ENCODE measurements at places on chromosomes 3 and 15.

DNA sequence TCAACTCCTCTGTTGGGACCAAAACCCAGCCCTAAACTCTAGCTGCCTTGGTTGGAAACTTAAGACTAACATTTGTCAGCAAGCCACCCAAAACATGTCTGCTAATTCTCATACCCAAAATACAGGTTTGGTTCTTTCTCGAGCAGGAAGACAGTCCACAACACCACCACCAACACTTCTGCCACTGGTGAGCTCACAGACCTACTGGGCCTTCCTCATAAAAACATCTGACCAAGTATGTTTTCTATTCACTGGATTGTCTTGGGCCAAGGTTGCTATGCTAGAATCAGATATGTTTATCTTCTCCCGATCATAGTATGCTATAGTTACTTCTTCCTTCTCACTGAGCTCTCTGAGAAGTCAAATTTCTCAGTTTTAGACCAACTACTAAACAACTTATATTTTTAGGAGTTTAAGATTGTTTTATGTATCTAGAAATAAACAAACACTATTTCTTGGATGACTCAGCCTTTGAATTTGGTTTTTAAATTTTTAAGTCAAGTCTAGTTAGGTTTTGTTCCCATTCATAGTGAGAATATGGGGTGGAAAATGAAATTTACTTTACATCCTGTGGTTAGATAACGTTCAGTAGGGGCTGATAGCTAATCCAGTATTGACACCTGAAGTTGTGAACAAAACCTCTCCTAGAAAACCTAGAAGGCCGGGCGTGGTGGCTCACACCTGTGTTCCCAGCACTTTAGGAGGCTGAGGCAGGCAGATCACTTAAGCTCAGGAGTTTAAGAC lies 360.5 kb downstream of the RSL24D1 start:
- no peak for DNase-seq

GRCh38 chr3:188867691-188868265 lies 304.0 kb upstream of the TPRG1 start:
- no peak for DNase-seq

DNA sequence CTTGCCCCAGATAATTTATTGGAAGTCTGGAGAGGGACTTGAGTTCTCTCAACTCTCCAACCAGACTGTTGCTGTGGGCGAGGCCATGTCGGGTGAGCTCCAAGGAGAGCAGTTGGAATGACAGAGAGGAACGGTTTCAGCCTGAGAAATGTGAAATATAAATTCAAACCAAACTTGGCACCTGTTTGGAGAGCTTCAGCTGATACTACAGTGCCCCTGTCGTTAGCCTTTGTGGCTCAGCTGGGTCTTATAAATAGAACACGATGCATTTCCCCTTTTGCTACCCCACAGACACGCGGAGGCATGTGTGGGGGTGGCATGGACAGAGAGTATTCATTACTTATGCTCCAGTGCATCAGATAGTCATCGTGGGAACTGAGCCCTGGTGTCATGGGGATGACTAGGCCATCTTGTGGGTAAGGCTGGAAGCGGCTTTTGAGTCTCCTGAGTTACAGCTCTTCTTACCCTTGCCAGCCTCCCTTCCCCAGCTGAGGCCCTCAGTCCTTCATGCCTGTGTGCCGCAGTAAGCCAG lies 15.6 kb downstream of the SMAD3 start:
- no peak for DNase-seq

DNA sequence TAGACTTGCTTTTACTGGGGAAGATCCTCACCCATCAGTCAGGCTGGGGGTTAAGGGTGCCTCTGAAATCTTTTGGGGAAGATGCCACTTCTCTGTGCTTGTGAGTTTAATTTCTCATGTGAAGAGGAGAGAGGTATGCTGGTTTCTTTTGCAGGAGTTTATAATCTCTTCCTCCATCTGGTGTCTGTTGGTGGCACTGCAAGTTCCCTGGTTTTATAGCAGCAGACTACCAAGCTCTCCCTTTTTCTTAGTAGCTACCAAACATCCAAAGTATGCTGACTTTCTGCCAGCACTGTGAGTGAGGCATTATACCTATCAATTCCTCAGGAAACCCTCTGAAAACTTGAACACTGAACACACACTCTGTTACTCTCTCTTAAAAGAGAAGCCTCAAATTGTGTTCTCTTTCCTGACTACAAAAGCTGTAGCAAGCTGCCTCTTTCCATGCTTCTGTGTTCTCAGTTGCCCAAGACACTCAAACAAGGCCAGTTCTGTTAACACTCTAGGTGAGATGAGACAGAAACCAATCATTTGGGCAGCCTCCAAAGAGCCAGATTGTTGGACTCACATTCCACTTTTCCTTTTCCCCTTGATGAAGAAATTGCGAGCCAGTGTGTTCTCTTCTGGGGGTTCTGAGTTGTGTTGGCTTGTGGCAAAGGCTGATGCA lies 299.5 kb downstream of the GAP43 start:
- DNase-seq, result no peak

GRCh38 chr3:106457281-106458180 lies 588.7 kb upstream of the CBLB start:
- no peak for DNase-seq

DNA sequence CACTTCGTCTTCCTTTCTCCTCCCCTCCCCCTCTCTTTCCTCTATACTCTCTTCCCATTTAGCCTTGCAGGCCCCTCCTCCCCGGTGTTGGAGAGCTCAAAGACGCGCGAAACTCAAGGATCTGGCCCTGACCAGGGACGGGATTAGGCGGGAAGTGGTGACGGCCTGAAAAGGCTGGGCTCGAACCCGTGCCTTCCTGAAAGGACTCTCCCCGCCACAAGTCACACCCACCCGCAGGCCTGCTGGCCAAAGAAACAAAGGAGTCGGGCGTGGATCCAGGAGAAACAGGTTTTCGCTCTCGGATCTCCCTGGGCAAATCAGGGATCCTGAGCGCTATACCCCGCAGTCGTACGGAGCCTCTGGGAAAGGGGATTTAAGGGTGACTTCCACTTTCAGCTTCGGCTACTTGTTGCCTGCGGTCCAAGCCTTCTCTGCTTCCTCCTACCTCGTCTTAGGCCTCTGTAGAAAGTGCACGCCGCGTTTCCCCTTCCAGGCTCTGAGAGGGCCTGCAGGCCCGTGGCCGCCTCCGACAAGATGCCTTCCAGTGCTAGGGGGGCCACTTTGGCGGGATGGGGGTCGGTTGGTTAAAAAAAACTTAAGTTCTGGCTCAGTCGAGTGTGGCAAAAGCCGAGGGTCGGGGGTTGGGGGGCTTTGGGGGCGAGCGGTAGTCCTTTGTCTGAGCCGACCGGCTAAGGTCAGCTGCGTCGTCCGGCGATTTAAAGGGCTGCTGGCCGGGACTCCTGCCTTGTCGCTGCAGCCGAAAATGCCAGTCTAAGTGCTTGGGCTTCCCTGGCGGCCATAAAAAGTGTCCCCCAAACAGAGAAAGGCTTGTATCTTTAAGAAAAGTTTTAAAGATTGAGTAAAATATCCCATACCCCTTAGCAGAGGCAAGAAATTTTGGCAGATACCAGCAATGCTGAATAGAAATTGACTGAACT lies 8.2 kb downstream of the ZIC4 start:
- no peak for DNase-seq

- DNase-seq, result no peak
Measured at GRCh38 chr15:82799183-82799841, 6.6 kb downstream of the FSD2 start.

DNA sequence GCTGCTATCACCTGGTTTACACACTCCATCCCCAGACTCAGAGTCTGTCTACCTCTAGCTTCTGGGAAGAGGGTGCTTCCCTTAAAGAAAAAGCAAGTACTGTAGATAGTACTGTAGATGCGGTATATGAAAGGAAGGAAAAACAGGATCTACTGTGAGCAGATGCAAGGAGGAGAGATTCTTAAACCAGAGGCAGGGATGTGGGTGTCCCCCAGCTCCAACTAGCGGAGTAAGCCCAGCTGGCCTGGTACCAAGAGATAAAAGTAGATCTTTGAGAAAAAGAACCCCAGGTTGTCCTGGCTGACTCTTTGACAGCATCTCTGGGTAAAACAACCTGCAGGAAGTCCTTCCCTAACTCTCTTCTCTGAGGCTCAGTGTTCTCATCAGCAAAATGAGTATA lies 523.7 kb upstream of the PROK2 start:
- DNase-seq, result no peak

GRCh38 chr15:42707873-42708544 lies 28.9 kb downstream of the CDAN1 start:
- DNase-seq, result no peak

GRCh38 chr3:39491014-39491413 lies 23.5 kb downstream of the MOBP start:
- no peak for DNase-seq

DNA sequence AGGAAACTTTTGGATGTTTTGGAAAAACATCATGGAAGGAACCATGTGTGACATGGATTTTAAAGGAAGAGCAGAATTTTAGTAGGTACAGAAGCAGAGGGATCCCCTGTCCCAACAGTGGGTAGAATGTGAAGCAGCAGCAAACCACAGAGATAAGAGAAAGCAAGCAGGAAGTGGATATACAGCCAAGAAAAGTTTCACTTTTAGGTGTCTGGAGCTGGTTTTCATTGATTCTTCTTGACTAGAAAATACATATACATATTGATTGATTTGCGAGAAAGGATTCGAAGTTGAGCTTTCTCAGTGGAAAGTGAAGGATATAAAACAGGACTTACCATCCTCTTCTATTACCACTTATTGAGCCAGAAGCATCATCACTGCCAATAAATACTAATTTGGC lies 133.5 kb downstream of the KCNMB2 start:
- DNase-seq, result no peak

DNA sequence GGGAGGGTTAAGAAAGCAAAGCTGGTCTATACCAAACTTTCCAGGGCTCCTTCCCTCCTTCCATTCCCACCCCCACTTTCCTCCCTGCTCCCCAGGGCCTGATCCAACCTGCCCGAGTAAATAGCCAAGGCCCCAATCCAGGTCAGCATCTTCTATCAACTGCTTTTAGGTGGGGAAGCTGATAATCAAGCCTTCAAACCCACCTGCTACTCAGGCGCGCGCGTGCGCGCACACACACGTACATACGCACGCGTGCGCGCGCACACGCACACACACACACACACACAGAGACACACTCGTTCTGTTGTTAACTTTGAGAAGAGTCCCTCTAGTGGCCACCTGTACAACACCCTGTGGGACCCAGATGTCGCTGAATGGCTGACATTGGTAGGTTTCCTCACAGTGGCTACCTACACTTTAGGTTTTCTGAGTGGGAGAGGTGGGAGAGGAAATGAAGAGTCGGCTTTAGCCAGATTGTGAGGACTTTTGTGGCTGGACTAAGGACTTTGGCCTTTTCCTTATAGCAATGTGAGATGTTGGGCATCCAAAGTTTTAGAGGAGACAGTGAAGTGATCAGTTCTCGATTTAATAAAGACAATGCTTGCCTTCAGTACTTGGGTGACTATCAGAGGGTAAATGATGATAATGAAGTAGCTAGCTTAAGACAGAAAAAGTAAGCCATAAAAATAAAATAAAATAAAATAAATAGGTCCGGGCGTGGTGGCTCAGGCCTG lies 179.9 kb upstream of the C2CD4B start:
- DNase-seq, result peak; percentile 68

- DNase-seq, result no peak
Measured at GRCh38 chr3:52039846-52040245, 16.5 kb downstream of the DUSP7 start.

- no peak for DNase-seq
Measured at GRCh38 chr3:170703121-170703588, 117.3 kb upstream of the SLC7A14 start.

- no peak for DNase-seq
Measured at GRCh38 chr3:16604887-16605602, at the start of gene DAZL. Gene DAZL, minus strand, starts transcription at chr3:16605423. Its CDS starts 218 bp downstream, at chr3:16605205.
